ENCODE measurements at places on chromosomes 6 and 20.

DNA sequence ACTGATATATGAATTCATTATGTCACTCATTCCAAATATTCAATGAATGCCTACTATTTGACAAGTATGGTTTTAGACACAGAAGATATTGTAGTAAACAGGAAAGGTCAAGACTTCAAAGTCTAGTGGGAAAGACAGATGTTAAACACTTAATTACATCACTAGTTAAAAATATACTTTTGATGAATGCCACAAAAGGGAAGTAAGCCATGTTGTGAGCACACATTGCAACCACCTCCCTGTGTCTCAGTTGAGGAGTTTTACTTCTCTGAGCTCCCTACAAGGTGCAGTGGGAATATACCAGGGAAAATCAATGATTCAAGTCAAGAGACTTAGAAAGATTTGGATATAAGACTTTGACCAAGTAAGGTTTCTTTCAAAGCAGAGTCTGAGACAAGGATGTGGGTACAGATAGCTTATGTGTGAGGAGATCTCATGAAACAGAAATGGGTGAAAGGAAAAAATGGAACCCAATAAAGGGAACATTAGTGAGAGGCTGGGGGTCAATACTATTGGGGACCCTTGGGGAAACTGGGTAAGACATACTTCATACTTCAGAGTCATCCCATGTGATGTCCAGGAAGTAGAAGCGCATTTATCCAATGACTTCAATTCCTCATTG is 503.7 kb downstream of the KIF16B start:
- DNase-seq = no peak

DNA sequence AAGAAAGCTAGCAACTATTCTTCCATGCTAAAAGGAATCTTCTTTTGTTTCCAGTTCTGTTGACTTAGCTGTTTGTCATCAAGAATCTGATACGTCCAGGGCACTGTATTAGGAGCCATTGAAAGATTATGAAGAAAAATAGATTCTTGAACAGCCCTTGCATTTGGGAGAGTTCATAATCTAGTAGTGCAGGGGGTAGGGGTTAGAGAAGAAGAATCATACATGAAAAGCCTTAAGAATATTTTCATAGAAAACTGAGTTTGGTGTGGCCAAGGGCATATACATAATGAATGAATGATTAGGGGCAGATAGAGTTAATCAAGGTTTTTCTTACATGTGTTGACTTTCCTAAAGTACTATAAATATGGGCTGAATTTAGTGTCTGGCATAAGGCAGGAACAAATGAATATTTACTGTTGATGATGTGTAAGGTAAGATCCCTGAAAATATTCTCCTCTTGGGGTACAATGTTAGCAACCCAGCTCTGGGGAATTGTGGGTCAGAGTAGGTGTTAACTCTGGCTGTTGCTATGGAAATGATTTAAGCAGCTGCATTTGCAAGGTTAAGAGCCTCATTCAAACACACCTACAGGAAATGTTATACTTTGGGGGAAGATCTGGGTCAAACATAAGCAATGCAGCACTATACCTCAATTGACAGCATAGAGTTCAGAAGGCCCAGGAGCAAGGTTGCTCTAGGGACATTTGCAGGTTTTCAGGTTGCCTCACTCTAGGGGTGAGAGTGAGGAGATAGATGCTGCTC is 667.3 kb upstream of the CITED2 start:
- no peak for DNase-seq

GRCh38 chr6:1335367-1336037 is 23.6 kb downstream of the FOXQ1 start:
- DNase-seq = no peak

GRCh38 chr6:56652231-56652630 is 9.5 kb upstream of the DST start:
- no peak for DNase-seq

DNA sequence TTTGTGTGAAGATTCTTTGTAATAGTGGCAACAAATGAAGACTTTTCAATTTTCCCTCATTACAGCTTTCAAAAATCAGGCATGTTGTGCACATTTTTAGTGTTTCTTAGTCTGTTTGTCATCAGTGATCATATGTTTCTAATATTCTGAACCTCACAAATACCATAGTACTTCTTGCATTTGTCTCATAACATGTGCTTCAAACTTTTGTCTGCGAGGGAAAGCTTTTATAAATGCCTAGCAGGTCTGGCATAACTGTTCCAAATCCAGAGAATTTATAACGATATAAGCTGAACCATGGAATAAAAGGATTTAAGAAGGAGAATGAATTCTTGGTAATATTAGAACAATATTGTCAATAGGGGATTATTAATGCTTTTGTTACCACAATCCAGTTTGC is 670.2 kb downstream of the RFPL4B start:
- DNase-seq = no peak

DNA sequence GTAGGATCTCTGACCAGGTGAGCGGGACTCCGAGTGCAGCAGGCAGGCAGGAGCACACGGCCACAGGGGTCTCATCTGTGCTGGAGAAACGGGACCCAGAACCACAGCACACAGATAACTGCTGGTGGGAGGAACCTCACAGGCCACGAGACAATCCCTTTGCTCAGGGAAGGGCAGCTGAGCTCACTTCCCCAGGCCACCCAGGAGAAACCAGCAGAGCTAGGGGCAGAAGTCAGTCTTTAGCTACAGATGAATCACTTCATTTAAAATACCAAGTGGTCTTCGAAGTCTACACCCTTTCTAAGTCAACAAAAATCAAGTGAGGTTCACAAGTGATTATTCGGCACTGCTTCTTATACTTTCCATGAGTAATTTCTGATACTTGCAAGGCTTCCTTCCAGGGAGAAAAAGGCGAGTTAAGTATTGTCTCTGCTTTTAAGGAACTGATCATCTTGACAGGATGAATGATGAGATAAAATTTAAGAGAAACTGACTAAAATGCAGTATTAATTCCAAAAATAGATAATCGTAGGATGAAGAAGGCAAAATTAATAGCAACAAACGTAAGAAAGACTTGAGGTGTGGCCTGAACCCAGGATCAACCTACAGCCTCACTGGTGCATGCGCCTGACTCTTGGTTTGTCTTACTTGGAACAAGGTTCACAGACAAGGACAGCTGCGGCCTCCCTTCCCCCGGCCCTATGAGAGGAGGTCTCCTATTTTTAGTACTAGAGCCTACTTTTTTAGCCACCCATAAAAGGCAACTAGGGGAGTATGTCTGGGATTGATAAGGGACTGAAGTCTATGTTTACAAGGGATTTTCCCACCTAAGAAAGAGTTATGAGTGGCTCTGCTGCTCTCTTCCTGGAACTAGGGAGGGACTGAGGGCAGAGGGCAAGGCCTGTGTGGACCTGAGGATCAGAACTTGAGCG is 233.6 kb downstream of the TTLL2 start:
- DNase-seq = no peak

GRCh38 chr20:49394264-49394663 is 88.2 kb downstream of the KCNB1 start:
- no peak for DNase-seq

DNA sequence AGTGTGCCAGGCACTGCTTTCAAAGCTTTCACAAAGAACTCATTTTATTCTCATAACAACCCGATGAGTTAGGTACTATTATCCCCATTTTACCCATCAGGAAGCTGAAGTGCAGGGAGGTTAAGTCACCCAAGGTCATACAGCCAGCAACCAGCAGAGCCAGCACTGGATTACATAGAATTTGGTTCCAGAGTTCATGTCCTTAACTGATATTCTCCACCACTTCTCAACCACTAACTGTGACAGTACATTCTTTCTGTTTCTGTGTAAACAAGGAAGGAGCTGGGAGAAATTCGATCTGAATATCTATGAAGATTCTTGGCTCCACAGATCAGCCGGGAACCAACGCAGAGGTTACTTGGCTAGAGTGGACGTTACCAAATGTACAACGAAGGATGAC is 98.0 kb downstream of the KIF16B start:
- no peak for DNase-seq

DNA sequence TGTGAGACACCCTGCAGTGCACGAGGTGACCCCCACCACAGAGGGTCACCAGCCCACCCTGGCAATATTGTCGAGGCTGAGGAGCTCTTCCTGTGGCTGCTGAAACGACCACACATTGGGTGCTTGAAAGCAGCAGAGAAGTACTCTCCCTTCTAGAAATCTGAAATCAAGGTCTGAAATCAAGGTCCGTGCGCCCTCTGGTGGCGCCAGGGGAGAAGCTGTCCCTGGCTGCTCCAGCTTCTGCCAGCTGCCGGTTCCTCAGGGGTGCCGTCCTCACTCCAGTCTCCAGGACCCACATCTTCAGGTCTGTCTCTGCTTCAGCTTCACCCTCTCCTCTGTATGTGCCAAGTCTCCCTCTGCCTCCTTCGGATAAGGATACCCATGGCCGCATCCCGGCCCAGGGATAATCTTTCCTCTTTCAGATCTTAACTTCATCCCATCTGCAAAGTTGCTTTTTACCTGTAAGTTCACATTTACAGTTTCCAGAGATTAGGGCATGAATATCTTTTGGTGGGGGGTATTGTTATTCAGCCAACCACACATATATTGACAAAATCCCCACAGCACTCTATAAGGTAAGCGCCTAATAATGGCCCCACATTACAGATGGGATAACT is 108.3 kb upstream of the PHACTR3 start:
- no peak for DNase-seq

GRCh38 chr6:25960734-25961133 is 1.9 kb upstream of the TRIM38 start:
- no peak for DNase-seq

- no peak for DNase-seq
These were observed 1.5 kb downstream of the PYGB start for GRCh38 chr20:25249198-25249931.

GRCh38 chr20:54078296-54078984 is 8.0 kb upstream of the BCAS1 start:
- DNase-seq = no peak

DNA sequence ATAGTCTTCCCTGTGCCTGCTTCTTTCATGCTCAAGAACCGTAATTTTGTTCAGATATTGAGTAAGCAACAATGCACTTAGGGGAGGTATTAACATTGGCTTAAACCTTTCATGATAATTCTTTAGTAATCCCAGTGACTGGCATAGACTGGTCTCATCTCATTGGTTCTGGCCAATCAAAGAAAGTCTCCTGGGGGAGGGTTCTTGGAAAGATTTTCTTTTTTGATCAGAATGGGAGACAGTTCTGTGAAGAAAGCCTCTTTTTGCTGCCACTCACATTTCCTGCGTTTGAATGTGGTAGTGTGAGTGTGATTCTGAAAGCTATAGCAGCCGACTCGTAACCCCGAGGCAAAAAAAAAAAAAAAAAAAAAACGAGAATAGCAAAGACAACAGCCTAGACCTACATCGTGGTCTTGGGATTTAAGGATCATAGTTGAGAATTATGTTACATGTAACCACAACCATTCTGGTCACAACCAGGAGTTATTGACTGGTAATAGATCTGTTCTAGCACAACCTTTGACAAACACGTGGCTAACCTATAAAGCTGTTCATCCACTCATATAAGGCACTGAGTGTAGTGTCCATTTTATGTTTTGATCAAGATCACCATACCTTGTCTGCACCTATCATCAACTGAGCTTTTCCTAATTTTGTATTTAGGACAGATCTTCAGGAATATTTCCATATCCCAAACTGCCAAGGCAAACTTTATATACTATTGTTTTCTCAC is 15.1 kb upstream of the TMEM217 start:
- no peak for DNase-seq

- no peak for DNase-seq
These were observed 51.6 kb upstream of the ASIP start for GRCh38 chr20:34189572-34190163.

DNA sequence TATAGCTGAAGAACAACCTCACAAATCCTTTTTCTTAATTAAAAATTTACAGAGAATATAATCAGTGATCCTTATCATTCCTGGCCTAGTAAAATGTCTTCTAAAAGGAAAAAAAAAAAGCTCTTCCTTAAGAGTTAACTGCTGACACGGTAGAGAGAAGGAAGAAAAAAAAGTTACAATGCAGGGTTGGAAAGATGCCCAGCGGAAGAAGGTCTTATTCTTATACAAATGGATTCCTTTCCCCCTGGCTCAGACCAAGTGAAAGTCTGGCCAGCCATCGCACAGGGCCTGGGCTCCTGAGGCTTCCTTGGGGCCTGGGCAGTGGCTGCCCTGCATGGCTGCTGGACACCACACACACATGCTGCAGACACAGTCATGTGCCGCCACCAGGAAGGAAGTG is 688.6 kb downstream of the TENT5A start:
- DNase-seq = no peak
